ENCODE measurements at places on chromosomes 5 and 9. TPM values are rescaled to one million over a fixed set of nuclear protein-coding genes. Genes with fewer than 3 reads are reported as not detected.

Gene LOX
- 0.11 TPM for total RNA-seq

Gene SPATA31A3
- total RNA-seq, result not detected

Gene CCNJL
- 8.4 TPM for total RNA-seq

Gene MRPL50
- 42.7 TPM for total RNA-seq

Gene SLC6A3
- 0.32 TPM for total RNA-seq

DNA sequence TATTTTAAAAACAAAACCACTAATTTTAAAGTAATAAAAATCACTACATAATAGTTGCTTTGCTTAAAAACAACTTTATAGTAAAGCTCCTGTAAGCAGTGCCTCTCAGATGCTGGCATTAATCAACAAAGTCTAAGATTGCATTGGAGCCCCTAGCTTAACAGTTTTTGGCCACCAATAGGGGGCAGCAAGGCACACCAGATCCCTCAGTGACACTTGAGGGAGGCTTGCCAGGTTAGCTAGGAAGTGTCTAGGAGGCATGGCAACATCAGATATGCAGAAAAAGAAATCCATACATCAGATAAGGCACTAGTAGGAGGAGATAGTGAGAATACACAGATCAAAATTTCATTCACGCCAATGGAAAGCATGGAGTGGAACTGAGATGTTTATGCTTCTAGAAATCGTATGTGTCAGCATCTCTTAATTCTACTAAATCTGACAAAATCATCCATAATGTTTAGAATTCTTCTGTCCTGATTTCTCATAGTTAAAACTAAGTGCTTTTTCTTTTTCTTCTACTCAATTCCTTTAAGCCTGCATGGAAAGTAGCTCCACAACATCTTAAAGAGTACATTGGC, 73.6 kb upstream of the PAM start:
- H3K27me3 ChIP-seq, result no peaks in the 10 kb centered on the region
- H3K27ac ChIP-seq, result no peak overlapping the region
- H3K4me1 ChIP-seq, result no peaks in the 10 kb centered on the region
- DNase-seq, result peak; percentile 84

DNA sequence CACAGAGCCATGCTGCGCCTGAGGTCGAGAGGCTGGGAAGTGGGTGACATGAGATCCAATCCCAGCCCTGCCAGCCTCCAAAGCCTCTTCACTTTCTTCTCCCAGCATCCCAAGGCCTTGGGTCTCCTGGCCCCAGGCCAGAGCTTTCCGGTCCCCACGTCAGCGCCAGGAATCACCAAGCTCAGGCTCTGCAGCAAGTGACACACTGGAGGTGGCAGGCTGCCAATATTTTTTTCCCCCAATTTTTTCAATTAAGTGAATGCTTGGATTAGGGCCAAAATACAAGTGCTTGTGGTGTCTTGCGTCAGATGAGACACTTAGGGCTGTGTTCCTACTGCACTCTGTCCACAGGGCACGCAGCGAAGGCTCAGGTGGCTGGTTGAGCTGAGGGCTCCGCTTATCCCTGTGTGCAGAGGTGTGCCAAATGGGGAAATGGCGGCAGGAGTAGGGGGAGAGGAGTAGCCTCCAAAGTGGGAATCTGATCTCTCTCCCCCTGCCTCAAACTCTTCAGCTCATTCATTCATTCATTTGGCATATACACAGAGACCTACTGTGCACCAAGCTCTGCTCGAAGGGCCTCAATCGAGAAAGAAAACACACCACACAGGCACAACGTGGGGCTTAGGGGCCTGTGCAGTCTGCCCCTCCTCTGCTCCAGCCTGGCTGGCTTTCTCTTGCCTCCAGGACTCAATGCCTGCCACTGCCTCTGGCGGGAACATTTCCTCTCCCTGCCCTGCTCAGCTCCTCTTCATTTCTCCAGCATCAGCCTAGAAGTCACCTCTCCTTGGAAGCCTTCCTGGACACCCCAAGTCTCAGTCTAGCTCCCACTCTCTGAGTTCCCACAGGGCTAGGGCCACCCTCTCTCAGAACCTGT, 16.6 kb downstream of the SH3PXD2B start:
- peaks cover 7% of the 10 kb centered on the region for H3K4me1 ChIP-seq
- no peaks in the 10 kb centered on the region for H3K36me3 ChIP-seq
- DNase-seq, result no peak

GRCh38 chr5:154519359-154519758, 41.3 kb upstream of the HAND1 start:
- no peak overlapping the region for H3K27ac ChIP-seq
- H3K36me3 ChIP-seq, result no peaks in the 10 kb centered on the region
- H3K4me1 ChIP-seq, result peaks cover 19% of the 10 kb centered on the region

- H3K4me3 ChIP-seq, result no peak overlapping the region
- DNase-seq, result peak; percentile 53
- peaks cover 97% of the 10 kb centered on the region for H3K27me3 ChIP-seq
These were observed 219.2 kb downstream of the MEF2C start for GRCh38 chr5:88663793-88664216.

GRCh38 chr5:127098241-127098640, 24.9 kb upstream of the C5orf63 start:
- peaks cover 30% of the 10 kb centered on the region for H3K4me1 ChIP-seq
- no peak for DNase-seq
- no peak overlapping the region for H3K27ac ChIP-seq
- H3K36me3 ChIP-seq, result no peaks in the 10 kb centered on the region

DNA sequence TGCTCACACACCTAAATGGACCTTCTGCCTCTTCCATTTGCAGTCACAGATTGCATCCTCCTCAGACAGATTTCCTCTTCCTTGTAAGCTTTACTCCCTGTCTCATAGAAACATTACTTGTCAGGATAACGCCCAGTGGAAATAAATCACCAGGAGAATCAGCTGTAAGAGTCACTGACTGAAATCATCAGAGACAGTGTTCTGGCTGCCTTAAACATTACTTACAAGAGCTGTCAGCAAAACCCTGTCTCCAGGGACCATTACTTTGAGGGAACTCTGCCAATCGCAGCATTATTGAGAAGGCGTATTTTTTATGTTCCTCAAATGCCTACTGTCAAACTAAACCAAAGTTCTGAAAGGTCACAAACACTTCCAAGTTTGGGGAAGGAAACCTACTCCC, 5.9 kb downstream of the DPYSL3 start:
- peaks cover 42% of the 10 kb centered on the region for H3K4me1 ChIP-seq
- peaks cover 5% of the 10 kb centered on the region for H3K36me3 ChIP-seq
- H3K4me3 ChIP-seq, result no peak overlapping the region
- peak overlapping the region; percentile 63 for H3K27ac ChIP-seq
- no peaks in the 10 kb centered on the region for H3K27me3 ChIP-seq
- no peak for DNase-seq

GRCh38 chr9:114375386-114376175, 12.2 kb downstream of the AKNA start:
- no peak for DNase-seq
- no peaks in the 10 kb centered on the region for H3K27me3 ChIP-seq
- no peaks in the 10 kb centered on the region for H3K36me3 ChIP-seq
- H3K27ac ChIP-seq, result no peak overlapping the region

DNA sequence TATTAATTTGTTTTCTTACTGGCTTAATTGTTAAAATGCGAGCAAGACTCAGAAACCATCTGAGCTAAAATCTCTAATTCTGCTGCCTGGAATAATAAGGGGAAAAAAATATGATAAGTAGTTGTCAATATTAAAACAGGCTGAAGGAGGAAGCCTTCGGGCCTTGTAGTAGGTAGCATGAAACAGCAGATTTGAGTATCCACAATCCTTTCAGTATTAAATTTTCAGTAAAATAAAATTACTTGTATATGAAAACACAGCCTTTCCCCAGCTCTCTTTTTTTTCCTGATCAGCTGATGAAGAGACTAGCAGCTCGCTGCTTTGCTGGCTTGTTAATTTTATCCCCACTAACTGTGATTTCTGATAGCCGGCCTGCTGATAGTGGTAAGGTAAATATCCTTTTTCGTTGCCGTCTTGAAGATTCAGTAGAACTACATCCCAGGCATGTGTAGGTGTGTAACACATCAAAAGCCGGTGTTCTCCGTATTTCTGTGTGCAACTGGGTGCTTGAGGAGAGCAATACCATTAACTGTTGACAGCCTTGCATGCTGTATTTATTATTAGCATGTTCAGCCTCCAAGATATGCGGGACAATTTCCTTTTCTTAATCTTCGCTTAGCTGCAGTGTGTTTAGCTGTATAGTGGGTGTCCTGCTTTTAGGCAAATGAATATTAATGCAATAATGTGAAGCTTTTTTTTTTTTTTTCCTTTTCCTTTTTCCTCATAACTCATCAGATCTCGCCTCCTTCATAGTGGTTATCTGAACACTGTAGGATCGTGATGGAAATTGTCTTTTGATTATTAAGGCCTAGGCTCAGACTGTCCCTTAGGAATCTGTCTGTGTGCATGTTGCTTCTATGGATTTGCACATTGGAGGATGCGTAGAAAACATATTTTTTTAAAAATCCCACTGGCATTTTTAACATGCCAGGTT, 144.6 kb downstream of the SMARCA2 start:
- no peaks in the 10 kb centered on the region for H3K36me3 ChIP-seq
- no peaks in the 10 kb centered on the region for H3K27me3 ChIP-seq
- no peak overlapping the region for H3K4me3 ChIP-seq
- no peak overlapping the region for H3K27ac ChIP-seq
- no peak for DNase-seq

- DNase-seq, result no peak
- no peak overlapping the region for H3K4me3 ChIP-seq
These were observed 123.8 kb downstream of the GIN1 start for GRCh38 chr5:102996011-102996575.

- DNase-seq, result no peak
- H3K27ac ChIP-seq, result no peak overlapping the region
- H3K4me1 ChIP-seq, result no peaks in the 10 kb centered on the region
- H3K4me3 ChIP-seq, result no peak overlapping the region
- H3K36me3 ChIP-seq, result no peaks in the 10 kb centered on the region
These were observed 201.5 kb downstream of the DAB2IP start for GRCh38 chr9:121852651-121853616.

DNA sequence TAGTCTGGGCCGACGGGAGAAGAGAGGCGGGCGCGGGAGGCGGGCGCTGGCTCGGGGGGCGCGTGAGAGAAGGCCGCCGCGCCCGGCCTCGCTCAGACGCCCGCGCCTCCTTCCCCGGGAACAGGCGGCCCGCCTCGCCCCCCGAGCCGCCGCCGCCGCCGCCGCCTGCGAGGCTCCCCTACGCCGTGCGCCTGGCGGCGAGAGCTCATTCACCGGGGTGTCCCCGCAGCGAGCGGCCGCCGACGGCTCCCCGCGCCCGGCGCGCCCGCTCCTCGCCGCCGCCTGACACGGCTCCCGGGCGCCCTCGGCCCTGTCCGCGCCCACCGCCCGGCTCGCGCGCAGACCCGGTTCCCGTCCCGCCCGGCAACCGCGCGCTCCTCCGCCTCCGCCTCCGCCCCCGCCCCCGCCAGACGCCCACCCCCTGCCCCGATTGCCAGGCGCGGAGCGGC, at the start of gene GNAQ:
TSS of gene GNAQ (minus strand) at position 368 of the 449 bp plus-strand sequence. CDS start 576 bp downstream, outside the sequence.
- H3K27me3 ChIP-seq, result no peaks in the 10 kb centered on the region
- H3K4me1 ChIP-seq, result peaks cover 27% of the 10 kb centered on the region
- no peaks in the 10 kb centered on the region for H3K36me3 ChIP-seq
- H3K27ac ChIP-seq, result peak within 1 kb of the TSS; percentile 95
- DNase-seq, result no peak
- H3K4me3 ChIP-seq, result peak within 1 kb of the TSS; percentile 92

DNA sequence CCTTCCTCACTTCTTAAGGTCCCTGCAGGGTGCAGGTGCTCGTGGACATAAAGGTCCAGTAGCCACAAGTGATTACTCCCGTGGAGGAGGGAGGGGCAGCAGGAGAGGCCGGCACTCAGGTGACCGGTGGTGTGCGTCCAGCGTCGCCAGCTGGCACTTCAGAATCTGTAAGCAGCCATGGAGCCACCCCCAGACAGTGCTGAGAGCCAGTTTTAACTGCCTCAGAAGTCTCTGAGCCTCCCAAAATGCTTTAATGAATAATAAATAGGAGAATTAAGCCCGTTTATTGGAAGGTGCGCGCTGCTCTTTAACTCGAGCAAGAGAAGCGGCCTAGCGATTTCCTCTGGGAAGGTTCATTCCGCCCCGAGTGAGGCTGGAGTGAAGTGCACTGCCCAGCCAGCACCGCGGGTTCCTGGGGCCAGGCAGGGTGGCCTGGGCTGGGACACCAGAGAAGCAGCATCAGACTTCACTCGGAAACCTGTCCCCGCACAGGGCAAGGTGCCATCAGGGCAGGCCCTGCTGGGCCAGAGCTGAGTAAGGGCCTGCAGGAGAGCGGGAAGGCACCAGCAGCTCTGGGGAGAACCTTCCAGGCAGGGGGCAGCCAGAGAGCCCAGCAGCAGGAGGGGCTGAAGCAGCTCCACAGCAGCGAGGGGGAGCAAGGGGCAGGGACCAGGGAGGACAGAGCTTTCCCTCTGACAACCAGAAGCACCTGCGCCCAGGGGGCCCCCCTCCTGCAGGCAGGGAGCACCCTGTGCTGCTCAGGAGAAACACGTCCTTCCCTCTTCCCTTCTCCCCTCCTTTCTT, 61.2 kb downstream of the VAV2 start:
- no peaks in the 10 kb centered on the region for H3K27me3 ChIP-seq
- no peaks in the 10 kb centered on the region for H3K36me3 ChIP-seq
- H3K4me1 ChIP-seq, result peaks cover 5% of the 10 kb centered on the region
- no peak for DNase-seq
- H3K4me3 ChIP-seq, result no peak overlapping the region

- no peaks in the 10 kb centered on the region for H3K36me3 ChIP-seq
- DNase-seq, result no peak
- H3K27ac ChIP-seq, result no peak overlapping the region
- H3K4me3 ChIP-seq, result no peak overlapping the region
- peaks cover 17% of the 10 kb centered on the region for H3K4me1 ChIP-seq
These were observed 81.9 kb downstream of the EBF1 start for GRCh38 chr5:159017786-159018185.

DNA sequence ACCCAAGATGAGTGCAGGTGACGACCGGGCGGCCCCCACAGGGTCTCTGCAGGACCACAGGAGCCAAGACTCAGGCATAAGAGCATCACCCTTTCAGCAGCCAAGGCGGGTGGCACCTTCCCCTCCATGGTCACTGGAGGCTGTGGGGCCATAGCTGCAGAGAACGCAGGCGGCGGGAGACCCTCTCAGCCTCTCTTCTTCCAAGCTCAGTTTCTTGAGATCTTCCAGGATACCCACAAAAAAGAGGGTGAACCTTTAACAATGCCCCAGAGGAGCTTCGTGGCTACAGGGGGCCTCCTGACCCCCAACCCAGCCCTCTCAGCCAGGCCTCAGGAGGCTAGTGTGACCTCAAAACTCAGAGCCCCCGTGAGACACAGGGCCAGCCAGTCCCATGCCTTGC, 5.8 kb upstream of the TBC1D9B start:
- no peak overlapping the region for H3K4me3 ChIP-seq
- no peak for DNase-seq
- no peaks in the 10 kb centered on the region for H3K27me3 ChIP-seq
- peaks cover 6% of the 10 kb centered on the region for H3K4me1 ChIP-seq
- no peaks in the 10 kb centered on the region for H3K36me3 ChIP-seq
- no peak overlapping the region for H3K27ac ChIP-seq

GRCh38 chr9:16369427-16369826, 501.0 kb downstream of the BNC2 start:
- no peak for DNase-seq
- H3K36me3 ChIP-seq, result no peaks in the 10 kb centered on the region
- H3K4me3 ChIP-seq, result no peak overlapping the region
- H3K27me3 ChIP-seq, result no peaks in the 10 kb centered on the region

Data from neural progenitor cell (in vitro differentiated cells).